ENCODE measurements at places on chromosomes 16 and 17.

- no peak for DNase-seq
Observed at GRCh38 chr17:43740541-43740940, 18.1 kb downstream of the SOST start.

DNA sequence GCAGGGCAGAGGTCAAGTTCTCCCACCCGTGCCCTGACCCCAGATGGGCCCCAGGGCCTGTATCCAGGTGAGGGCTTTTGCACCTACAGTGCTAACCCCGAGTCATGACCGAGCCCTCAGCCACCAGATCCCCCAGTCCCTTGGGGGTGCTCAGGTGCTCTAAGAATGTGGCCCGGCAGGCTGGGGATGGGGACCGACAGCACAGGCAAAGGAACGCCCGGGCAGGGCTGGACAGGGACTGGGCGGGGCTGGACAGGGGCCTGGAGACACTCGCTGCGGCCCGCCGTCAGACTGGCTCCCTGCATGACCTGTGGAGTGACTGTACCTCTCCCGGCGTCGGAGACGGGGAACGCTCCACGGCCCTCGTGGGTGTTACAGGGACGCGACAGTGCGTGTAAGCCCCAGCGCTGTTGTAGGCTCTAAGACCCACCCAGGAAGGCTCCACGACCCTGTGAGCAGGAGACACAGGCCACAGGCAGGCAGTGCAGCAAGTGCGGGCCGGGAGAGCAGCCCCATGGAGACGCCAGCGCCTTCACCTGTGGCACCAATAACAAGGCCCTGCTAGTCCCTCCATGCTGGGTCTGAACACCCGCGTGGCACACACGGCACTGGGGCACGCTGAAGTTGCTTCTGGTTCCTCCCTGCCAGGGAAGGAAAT, 38.8 kb downstream of the CBFA2T3 start:
- DNase-seq, result no peak

- DNase-seq, result peak; percentile 94
Observed at GRCh38 chr16:53922807-53923571, 219.0 kb downstream of the FTO start.

GRCh38 chr17:75793460-75793859, 8.9 kb downstream of the UNK start:
- DNase-seq, result no peak

GRCh38 chr17:27323538-27324215, 29.8 kb downstream of the WSB1 start:
- DNase-seq, result peak; percentile 78

- DNase-seq, result no peak
Observed at GRCh38 chr16:77662246-77662645, 60.1 kb upstream of the NUDT7 start.

- no peak for DNase-seq
Observed at GRCh38 chr16:86676254-86676670, 97.9 kb downstream of the FOXL1 start.

DNA sequence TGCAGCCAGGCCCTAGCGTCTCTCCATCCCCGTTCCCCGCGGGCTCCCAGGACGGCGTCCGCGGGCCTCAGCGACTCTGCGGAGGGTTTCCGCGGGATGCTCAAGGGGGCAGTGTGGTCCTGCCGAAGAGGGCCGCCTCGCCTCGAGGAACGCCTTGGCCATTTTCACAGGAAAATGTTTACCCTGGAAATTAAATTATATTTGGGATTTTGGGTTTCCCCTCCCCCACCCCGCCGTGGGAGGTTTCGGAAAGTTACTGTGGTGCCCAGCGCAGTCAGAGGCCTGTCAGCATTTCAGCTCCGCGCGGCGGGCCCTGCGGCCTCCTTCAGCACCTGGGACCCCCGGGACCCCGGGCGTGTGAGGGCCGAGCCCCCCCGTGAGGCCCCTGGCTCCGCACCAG, 94.5 kb downstream of the PCTP start:
- DNase-seq, result no peak

DNA sequence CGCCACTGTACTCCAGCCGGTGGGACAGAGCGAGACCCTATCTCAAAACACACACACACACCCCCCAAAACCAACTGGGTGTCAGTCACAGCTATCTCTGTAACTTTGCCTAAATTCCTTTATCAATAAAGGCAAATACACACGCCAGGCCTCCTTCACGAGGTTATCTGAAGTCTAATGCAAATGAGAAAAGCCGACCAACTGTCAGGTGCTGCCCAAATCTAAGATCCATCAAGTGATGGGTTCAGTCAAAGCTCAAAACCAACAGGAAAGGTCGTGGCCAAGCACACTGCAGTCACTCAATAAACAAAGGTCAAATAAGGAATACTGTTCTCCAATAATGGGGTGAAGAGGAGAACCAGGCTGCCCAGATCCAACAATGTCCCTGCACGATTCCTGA, 1.1 kb downstream of the ANKFY1 start:
- DNase-seq, result no peak

DNA sequence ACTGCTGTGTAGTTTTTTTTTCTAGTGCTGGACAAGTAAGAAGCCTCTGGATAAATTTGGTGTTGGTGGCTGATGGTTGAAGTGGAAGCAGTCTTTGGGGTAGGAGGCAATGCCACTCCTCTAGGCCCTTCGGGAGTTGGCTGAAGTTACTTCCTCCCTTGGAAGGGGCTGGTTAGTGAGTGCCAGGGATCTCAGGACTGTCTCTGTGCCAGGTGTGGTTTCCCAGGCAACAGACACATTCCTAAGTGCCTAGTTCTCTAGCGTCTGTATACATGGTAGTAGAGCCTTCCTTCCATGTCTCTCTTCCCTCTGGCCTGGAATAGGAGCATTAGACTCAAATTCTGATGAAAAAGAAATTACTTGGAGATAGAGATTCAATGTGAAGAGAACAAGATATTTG, 15.3 kb downstream of the TMEM98 start:
- DNase-seq, result no peak

DNA sequence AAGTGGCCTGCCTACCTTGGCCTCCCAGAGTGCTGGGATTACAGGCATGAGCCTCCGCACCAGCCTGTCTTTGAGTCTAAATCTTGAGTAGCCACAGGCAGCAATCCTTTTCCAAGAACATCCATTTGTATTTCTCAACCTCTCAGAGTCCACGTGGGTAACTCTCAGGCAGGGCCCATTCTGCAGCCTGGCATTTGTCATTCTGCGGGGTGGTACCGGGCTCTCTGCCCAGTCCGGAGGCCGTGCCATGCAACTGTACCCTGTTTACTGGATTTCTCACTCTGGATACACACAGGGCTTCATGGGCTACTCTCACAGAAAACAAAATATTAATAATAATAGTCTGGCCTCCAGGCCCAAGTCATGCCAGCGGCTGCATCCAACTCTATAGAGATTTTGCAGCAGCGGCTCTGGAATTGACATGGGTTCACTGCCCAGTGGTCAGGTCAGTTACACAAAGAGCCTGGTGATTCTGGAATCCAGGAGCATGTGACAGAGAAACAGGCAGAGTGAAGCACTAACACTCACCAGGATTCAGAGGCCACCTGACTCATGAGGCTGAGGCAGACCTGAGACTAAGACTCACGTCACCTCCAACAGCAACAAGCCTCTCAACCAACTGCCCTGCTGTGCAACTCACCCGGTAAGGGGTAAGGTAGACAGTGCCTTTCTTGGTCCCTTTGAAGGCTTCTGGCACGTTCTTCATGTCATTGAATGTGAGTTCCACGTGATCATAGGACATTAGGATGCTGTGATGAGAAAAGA, 4.0 kb downstream of the WBP2 start:
- no peak for DNase-seq

DNA sequence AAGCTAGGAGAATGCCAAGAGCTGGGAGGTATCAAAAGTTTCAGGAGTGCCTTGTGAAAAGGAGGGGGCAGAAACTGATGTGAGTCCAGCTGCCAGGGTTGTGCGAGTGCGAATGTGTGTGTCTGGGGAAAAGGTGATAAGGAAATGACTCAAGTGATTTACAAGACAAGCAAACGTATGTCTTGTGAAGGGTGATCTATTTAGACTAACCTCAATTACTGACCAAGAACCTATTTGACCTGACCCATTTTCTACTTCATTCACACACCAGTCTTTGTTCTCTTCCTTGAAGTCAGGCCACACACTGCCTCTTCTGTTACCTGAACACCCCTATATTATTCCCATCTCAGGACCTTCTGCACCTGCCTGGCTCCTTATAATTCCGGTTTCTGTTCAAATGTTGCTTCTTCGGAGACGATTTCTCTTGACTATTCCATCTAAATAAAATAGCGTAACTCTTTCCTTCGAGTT, 1.0 kb downstream of the GDE1 start:
- DNase-seq, result peak; percentile 46

DNA sequence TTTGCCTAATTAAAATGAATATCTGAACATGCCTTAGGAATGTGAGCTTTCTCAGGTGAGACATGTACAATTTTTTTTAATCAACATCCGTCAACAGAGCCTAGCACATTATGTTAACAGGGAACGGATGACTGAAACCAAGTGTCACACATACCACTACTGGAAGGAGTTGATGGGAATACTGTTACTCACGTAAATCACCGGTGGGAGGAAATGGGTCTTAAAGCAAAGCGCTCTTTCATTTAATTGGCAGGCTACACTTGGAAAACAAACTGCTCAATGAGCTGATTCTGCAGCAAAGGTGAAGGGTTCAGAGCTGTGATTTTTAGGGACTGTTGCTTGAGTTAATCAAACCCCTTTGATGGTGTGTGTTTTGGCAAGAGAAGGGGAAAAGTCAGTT, 4.8 kb downstream of the CPPED1 start:
- DNase-seq, result no peak

DNA sequence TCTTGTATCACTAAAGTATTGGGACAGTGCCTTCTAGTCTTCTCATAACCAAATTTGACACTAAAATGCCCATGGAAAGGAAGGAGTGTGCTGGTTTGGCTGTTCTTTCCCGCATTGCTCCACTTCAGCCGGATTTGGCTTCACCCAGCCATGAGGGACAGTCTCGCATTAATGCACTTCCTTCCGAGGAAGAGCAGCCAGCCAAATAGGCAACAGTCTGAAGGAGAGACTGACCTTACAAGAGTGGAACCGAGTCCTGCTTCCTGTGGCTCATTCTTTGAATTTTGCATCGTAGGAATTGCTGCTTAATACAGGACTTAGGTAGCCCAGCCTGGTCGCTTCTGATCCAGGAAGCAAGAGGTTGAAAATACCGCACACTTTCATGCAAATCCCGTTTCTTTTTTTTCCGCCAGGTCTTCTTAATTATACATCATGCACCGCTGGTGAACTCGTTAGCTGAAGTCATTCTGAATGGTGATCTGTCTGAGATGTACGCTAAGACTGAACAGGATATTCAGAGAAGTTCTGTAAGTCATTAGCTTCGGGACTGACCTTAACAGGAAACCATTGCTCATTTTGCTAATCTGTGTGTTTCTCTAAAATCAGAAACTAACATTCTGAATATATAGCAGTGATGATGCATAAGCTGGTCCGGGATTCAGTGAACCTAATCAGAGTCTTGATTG, 38.2 kb downstream of the CLEC16A start:
- no peak for DNase-seq

DNA sequence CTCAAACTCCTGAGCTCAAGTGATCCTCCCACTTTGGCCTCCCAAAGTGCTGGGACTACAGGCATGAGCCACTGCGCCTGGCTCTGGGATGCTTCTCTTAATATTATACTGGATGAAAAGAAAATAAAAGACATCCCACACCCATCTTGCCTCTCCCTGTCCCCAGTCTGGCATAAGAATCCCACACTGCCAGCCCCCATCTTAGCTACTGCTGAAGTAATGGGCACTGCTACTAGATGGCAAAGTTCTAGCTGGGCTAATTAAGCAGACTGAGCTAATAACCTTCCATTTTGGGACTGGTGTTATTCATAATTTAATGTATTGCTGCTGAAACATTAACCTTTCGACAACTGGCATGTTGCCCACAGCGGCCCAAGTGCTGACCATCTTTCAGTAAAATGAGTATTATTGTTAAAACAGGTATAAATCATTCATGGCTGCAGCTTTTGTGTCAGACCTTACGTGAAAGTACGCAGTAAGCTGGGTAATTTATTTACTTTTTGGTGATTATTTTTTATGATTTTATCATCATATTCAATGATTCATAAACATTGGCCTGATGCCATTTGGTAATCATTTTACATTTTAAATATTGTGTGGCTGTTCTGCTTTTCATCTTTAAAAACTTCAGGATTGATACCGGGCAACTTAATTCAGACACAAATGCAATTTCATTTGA, 47.4 kb upstream of the ZFHX3 start:
- peak; percentile 67 for DNase-seq

GRCh38 chr17:72466199-72466598, 345.4 kb downstream of the SOX9 start:
- peak; percentile 38 for DNase-seq

DNA sequence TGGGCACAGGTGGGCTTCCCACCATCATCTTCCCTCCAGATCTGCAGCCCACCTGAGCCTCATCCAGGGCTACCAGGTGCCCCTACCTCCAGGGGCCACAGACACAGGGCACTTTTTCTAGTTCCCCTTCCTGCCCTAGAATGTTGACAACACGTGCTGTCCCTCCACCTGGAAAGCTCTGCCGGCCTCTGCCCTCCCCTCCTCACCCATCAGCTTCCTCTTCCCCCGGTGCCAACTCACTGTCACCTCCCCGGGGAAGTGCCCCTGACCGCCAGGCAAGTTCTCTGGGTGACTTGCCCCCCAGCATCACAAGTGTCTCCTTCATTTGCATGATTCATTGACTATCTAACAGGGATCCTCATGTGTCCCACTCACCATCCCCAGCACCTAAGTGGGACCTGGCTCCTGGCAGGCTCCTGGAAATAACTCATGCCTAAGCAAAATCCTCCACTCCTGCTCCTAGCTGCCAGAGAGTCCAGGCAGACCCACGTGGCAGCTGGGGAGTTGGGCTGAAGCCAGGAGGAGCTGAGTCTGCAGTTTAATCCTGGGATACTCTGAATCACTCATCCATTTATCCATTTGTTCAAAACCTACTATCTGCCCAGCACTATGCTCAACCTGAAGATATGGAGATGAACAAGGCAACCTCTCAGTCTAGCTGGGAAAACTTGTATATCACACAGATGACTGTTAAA, 304.4 kb downstream of the FOXL1 start:
- no peak for DNase-seq

DNA sequence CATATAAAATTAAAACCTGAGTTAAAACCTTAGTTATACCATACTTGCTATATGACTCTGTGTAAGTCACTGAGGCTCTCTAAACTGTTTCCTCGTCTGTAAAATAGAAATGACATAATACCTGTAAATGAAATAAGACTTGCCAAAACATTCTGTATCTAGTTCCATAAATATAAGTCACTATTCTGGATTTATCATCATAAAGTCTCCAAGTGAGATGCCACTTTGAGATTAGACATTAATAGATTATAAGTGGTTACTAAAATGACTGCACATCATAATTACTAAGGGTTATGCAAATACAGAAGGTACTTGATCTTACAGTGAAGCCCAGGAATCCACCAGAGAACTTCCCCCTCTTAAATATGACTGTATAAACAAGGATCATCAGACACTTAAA, 12.0 kb upstream of the BRIP1 start:
- no peak for DNase-seq

GRCh38 chr16:86100205-86101136, 201.5 kb downstream of the IRF8 start:
- DNase-seq, result no peak

DNA sequence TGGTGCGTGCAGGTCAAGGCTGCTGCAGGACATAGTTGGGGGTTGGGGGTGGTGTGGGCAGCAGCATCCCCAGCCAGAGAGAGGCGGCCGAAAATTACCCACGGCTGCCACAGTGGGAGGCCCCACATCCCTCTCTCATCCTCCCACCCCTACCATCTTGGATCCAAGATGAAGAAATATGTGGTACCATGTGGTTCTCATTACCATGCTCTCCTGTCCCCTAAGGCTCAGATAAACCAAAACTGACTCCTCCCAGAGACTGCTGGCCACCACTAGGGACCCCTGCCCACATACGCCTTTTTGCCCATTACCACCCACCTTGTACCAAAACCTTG, 120.4 kb downstream of the HIC1 start:
- DNase-seq, result no peak

GRCh38 chr16:80171746-80172145, 369.0 kb upstream of the DYNLRB2 start:
- DNase-seq, result no peak

Data from NCI-H69 (cell line).